ENCODE measurements at places on chromosomes 16 and 17. TPM values are rescaled to one million over a fixed set of nuclear protein-coding genes. Genes with fewer than 3 reads are reported as not detected.

GRCh38 chr16:67528870-67529581 is 397 bp downstream of the RIPOR1 start:
- H3K27ac ChIP-seq: peak overlapping the region; percentile 98
- no peak for DNase-seq
- no peaks in the 10 kb centered on the region for H3K27me3 ChIP-seq
- peaks cover 44% of the 10 kb centered on the region for H3K4me1 ChIP-seq
- no peaks in the 10 kb centered on the region for H3K36me3 ChIP-seq
- peak overlapping the region; percentile 99 for H3K4me3 ChIP-seq

Gene RAB37
- 3.2 TPM for total RNA-seq

GRCh38 chr16:73231944-73232554 is 184.1 kb upstream of the ZFHX3 start:
- H3K4me1 ChIP-seq: peaks cover 15% of the 10 kb centered on the region
- H3K27ac ChIP-seq: no peak overlapping the region
- no peaks in the 10 kb centered on the region for H3K36me3 ChIP-seq
- H3K4me3 ChIP-seq: no peak overlapping the region
- no peaks in the 10 kb centered on the region for H3K27me3 ChIP-seq

- no peak overlapping the region for H3K27ac ChIP-seq
- H3K27me3 ChIP-seq: no peaks in the 10 kb centered on the region
- DNase-seq: no peak
Observed at GRCh38 chr17:38889745-38890409, 20.0 kb downstream of the LASP1 start.

DNA sequence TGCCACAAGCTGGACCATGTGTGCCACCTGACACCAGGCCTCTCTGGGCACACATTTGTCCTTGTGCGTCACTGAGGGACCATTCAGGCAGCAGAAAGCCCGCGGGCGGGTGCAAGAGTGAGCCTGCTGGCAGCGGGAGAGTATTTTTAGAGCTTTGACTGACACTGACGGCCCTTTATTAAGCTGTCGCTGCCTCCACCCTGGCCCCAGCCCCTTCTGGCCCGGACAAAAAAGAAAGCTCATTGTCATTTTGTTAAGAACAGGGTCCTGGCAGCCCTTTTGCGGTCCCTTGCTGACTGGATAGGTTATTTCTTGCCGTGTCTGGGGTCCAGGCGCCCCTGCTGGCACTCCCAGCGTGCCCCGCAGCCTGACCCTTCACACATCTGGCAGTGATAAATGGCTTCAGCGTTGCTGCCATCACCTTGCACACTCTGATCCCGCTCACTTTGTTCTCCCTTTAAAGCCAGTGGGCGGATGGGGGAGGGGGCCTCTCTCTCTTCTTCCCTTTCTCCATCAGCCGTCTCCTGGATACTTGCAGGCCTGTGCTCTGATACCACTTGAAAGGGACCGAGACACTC is 78.4 kb upstream of the NKD1 start:
- no peaks in the 10 kb centered on the region for H3K36me3 ChIP-seq
- H3K27me3 ChIP-seq: no peaks in the 10 kb centered on the region
- peaks cover 10% of the 10 kb centered on the region for H3K4me1 ChIP-seq
- H3K4me3 ChIP-seq: no peak overlapping the region
- DNase-seq: no peak

GRCh38 chr17:8123695-8124349 is at the start of gene HES7:
Gene HES7 (minus strand): TSS chr17:8124106. CDS start chr17:8124084, 22 bp downstream.
- peaks cover 58% of the 10 kb centered on the region for H3K4me1 ChIP-seq
- H3K36me3 ChIP-seq: no peaks in the 10 kb centered on the region
- H3K4me3 ChIP-seq: peak within 1 kb of the TSS; percentile 80
- H3K27me3 ChIP-seq: no peaks in the 10 kb centered on the region

- DNase-seq: no peak
- peaks cover 2% of the 10 kb centered on the region for H3K4me1 ChIP-seq
Observed at GRCh38 chr17:47792979-47793378, 28.6 kb downstream of the OSBPL7 start.

GRCh38 chr16:66988197-66988788 is at the start of gene CES4A:
Gene CES4A (plus strand): TSS chr16:66988589. CDS start chr16:66988773, 184 bp downstream.
- no peaks in the 10 kb centered on the region for H3K27me3 ChIP-seq
- H3K27ac ChIP-seq: no peak within 1 kb of the TSS
- no peak within 1 kb of the TSS for H3K4me3 ChIP-seq
- H3K4me1 ChIP-seq: no peaks in the 10 kb centered on the region
- no peaks in the 10 kb centered on the region for H3K36me3 ChIP-seq

DNA sequence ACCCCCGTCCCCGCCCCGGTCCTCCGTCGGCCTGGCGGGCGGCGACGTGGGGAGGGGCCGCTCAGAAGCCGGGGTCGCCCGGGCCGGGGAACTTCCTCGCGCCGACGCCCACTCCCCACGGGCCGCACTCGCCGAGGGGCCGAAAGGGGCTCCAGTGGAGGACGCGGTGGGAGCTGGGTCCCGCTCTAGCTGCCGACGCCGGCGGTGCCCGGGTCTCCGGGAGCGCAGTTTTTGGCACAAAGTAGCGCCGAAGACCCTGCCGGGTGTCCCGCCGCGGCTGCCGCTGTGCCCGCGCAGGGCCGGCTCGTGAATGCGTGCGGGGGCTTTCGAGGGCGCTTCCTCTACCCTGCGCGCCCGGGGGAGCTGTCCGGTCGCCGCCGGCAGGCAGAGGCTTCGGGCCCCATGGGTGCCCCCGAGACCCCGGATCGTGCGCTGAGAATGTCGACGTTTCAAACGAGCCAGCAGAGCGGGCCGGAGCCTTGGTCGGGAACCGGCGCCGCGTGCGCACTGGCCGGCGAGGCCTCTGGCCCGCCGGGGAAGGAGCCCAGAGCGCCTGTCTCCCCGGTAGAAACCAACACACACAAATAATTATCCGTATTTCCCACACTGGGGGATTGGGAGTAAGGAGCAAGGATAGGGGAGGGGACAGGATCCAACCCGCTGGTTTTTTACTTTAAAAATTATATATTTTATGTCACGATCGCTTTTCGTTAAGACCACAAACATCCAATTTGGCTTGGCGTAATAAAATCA is 46.6 kb upstream of the SLC38A10 start:
- H3K27me3 ChIP-seq: no peaks in the 10 kb centered on the region
- H3K27ac ChIP-seq: peak overlapping the region; percentile 96

DNA sequence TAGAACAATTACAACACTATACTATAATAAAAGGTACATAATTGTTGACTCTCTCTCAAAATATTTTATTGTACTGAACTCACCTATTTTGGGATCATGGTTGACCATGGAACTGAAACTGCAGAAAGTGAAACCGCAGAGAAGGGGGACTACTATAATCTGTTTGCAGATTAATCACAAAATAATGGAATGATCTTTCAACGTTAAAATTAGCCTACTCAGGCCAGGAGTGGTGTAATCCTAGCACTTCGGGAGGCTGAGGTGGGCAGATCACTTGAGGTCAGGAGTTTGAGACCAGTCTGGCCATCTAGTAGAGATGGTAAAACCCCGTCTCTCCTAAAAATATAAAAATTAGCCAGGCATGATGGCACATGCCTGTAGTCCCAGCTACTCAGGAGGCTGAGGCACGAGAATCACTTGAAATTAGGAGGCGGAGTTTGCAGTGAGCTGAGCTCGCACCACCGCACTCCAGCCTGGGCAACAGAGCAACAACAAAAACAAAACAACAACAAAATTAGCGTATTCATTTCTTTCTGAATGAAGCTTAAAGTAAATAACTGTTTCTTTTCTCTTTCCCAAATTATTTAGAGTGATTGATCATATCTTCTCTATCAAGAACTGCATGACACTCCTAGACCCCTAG is 45.6 kb downstream of the IKZF3 start:
- H3K36me3 ChIP-seq: no peaks in the 10 kb centered on the region
- no peaks in the 10 kb centered on the region for H3K4me1 ChIP-seq
- no peaks in the 10 kb centered on the region for H3K27me3 ChIP-seq
- H3K27ac ChIP-seq: no peak overlapping the region

- no peaks in the 10 kb centered on the region for H3K4me1 ChIP-seq
- DNase-seq: no peak
- no peaks in the 10 kb centered on the region for H3K36me3 ChIP-seq
- no peak overlapping the region for H3K4me3 ChIP-seq
Observed at GRCh38 chr16:27963471-27963965, 100.0 kb downstream of the GSG1L start.

DNA sequence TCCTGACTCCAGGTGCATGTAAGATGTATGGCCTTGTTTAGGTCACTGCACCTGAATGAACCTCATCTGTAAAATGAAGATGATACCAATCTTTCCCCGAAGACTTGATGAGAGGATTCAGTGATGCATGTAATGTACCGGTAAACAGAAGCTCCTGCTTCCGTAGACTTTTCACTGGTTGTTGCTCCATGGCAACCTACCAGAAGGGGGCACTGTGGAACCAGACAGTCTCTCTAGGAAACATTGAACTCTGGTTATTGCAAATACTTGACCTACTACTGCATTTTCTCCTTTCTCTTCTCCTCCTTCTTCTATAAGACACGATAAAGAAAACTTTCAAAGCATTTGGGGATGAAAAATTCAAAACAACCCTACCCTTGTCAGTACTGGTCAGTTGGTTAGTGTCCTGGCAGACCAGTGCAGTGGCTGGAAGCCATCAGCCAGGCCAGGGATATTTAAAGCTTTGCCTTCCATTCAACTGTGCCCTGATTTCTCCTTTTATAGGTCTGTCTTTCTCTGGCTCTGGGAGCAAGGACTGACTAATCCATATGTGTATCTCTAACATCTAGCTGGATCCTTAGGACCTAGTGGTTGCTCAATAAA is 667.4 kb upstream of the SALL1 start:
- H3K4me1 ChIP-seq: no peaks in the 10 kb centered on the region
- no peak overlapping the region for H3K4me3 ChIP-seq
- H3K27me3 ChIP-seq: no peaks in the 10 kb centered on the region
- H3K27ac ChIP-seq: no peak overlapping the region

Gene LPO
- total RNA-seq: not detected

GRCh38 chr17:50276588-50277356 is 2.5 kb downstream of the TMEM92 start:
- DNase-seq: no peak
- H3K4me3 ChIP-seq: no peak overlapping the region
- peaks cover 6% of the 10 kb centered on the region for H3K36me3 ChIP-seq
- H3K27me3 ChIP-seq: peaks cover 4% of the 10 kb centered on the region
- H3K4me1 ChIP-seq: peaks cover 4% of the 10 kb centered on the region

Measured in thoracic aorta (tissue), 2 donors.